CD4-positive, alpha-beta memory T cell (primary cell): ENCODE measurements at places on chromosomes 2 and 18. TPM values are rescaled to one million over a fixed set of nuclear protein-coding genes. Genes with fewer than 3 reads are reported as not detected.

Gene KLHL41
- total RNA-seq, result 0.25 TPM

Gene CHMP3
- total RNA-seq, result 83.3 TPM

Gene CD8A
- 1.9 TPM for total RNA-seq

Gene REG1B
- not detected for total RNA-seq

Gene GPBAR1
- total RNA-seq, result 1.0 TPM

- DNase-seq, result no peak
Observed at GRCh38 chr2:241616168-241617125, 20.5 kb downstream of the THAP4 start.

GRCh38 chr2:69931832-69932595 is 17.1 kb downstream of the MXD1 start:
- DNase-seq, result no peak

DNA sequence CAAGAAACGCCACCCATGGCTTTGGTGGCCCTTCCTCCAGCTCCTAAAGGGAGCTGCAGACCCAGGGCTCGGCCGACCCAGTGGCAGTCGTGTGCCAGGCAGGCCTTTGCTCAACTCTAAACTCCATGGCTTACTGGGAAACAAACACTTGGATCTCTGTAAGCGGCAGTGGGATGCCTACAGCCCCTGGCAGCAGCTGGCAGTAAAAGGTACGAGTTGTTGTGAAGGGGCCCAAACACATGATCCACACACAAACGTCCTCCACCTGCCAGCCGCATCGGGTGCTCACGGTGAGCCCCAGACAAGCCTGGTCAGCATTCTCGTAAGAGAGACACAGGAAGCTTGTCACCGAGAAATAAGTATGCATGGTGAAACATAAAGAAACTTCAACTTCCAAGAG is 214.9 kb downstream of the MGAT5 start:
- no peak for DNase-seq

DNA sequence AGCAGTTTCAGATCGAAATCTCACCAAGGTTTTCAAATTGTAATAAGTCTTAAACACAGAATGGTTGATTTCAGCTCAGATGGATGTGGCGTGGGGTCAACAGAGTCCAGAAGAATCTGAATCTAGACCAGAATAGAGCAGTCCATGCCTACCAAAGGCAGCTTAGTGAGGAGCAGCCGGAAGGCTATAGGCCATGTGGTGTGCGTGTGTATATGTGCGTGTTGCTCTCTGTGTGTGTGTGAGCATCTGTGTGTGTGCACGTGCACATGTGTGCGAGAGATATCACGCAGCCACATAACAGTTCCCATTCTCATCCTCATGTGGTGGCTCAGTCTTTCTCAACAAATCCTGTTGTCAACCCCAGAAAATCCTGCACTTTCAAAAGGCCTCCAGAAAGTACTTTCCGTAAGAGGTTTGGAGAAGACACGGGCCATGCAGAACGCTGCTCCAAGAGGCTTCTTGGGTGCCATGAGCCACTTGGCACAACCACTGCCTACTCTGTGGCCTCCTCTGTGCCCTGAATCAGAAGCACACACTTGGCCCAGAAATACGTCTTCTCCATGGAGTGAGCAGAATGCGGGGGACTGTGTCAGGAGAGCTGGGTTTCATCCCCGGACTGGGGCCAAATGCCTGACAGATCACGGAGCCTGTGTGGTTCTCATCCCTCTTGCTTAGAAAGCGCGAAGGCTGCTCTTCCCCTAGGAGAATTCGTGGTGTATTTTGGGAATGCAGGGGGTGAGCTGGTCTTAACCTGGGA is 67.3 kb downstream of the ACKR3 start:
- no peak for DNase-seq
